Natural killer cell (primary cell): ENCODE measurements at places on chromosomes 16 and 17. TPM values are rescaled to one million over a fixed set of nuclear protein-coding genes. Genes with fewer than 3 reads are reported as not detected.

FAHD1 gene
- total RNA-seq: 10.6 TPM

SLFN11 gene
- 31.8 TPM for total RNA-seq

CD19 gene
- 0.79 TPM for total RNA-seq

MMP2 gene
- total RNA-seq: not detected

C16orf82 gene
- not detected for total RNA-seq

VPS35L gene
- 53.5 TPM for total RNA-seq

KRTAP2-2 gene
- not detected for total RNA-seq

NPIPB5 gene
- total RNA-seq: 666 TPM

ALOXE3 gene
- not detected for total RNA-seq

CTRL gene
- total RNA-seq: 17.2 TPM

FBXO39 gene
- total RNA-seq: 0.72 TPM

MYH2 gene
- not detected for total RNA-seq

GRB7 gene
- total RNA-seq: not detected

LGALS9B gene
- 131 TPM for total RNA-seq

GAS7 gene
- 70.7 TPM for total RNA-seq

ALOX15B gene
- not detected for total RNA-seq

MEOX1 gene
- not detected for total RNA-seq

OR3A2 gene
- 1.2 TPM for total RNA-seq

TP53TG3C gene
- not detected for total RNA-seq

CIITA gene
- total RNA-seq: 17.7 TPM

KIFC3 gene
- 106 TPM for total RNA-seq

SPIRE2 gene
- 6.5 TPM for total RNA-seq

CCDC200 gene
- 0.64 TPM for total RNA-seq

RTN4RL1 gene
- total RNA-seq: 0.23 TPM

ABCC12 gene
- not detected for total RNA-seq

LRRC75A gene
- total RNA-seq: 2.6 TPM

RAB37 gene
- 184 TPM for total RNA-seq

KRTAP4-1 gene
- not detected for total RNA-seq

GRAP gene
- total RNA-seq: 5.6 TPM

NECAB2 gene
- total RNA-seq: 0.75 TPM

SPEM1 gene
- not detected for total RNA-seq

ZSCAN10 gene
- total RNA-seq: 0.96 TPM

CIAPIN1 gene
- total RNA-seq: 41.1 TPM

ZG16 gene
- total RNA-seq: not detected

MEIOC gene
- not detected for total RNA-seq

ADCY7 gene
- total RNA-seq: 479 TPM

CARD14 gene
- 0.12 TPM for total RNA-seq

PRR35 gene
- total RNA-seq: 0.20 TPM

EXOC7 gene
- total RNA-seq: 149 TPM

MT1H gene
- total RNA-seq: not detected

PKD1 gene
- total RNA-seq: 99.1 TPM

ADAM11 gene
- 0.18 TPM for total RNA-seq

RRAD gene
- 1.8 TPM for total RNA-seq

AXIN2 gene
- 4.1 TPM for total RNA-seq

VMO1 gene
- 4.8 TPM for total RNA-seq

TPSG1 gene
- total RNA-seq: not detected

KCNJ12 gene
- not detected for total RNA-seq

RABEP1 gene
- total RNA-seq: 44.1 TPM

CDH5 gene
- total RNA-seq: not detected

ADAP2 gene
- 2.6 TPM for total RNA-seq
